Choroid plexus epithelial cell (primary cell): ENCODE measurements at places on chromosomes 12 and 14.

- peak; percentile 85 for DNase-seq
These were observed 5.7 kb downstream of the SHMT2 start for GRCh38 chr12:57235017-57235727.

DNA sequence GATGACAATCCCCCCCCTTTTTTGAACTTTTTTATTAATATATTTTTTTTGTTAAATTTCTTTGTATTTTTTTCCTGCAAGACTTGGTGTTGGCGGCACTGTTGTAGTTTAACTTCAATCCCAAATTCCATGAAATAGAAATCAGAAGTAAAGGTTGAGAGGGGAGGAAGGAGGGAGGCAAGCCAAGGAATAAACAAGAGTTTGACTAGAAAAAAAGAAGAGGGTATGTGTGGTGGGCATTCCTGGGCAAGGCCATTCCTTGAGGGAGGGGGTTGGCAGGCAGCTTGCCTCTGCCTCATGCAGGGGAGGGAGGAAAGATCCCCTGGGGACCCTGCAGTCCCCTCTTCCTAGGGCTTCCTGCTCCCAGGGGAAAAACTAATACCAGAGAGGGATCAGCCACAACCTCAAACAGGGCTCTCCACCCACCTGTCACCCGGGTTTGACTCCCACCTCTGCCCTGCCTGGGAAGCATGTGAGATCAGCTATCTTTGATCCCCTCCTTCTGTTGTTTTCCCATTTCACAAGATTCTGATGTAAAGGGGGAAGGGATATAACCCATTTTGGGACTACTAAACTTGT, 519 bp upstream of the AP1G2 start:
- DNase-seq = no peak

DNA sequence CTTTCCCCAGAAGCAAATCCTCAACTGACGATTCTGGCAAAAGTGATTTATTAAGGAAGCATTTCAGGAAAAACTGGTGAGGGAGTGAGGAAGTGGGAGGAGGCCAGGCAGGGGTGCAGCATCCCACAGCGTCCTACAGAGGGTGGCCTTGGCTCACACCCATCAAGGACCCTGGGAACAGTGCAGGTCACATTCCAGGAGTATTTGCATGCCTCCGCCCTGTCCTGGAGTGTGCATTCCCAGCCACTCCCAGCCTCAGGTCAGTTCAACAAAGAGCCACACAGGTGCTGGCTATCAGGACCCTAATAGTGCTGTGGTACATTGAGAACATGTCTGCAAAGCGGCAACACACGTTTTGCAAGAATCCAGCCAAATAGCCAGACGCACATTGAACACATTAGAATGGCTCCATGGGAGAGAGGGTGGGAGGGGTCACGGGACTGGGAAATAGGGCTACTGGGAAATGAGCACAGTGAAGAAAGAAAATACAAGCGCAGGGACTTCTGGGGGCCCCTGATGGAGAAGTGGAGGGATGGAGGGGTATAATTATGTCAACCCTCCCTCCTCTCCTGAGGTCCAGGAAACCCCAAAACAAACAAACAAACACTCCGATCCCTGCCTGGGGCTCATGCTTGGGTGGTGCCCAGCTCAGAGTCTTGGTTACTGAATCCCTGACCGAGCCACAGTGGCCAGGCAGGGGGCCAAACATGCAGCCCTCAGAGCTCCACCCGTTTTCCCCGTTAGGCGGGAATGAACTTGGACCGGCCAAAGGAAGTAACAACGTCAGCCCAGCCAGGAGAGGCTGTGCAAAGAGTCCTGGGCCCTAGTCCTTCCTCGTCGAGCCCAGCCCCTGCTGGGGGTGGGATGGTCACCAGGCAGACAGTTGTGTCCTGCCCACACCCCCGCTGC, 36.5 kb downstream of the CMKLR1 start:
- DNase-seq = peak; percentile 63

- DNase-seq = no peak
These were observed 1108.9 kb downstream of the BCL11B start for GRCh38 chr14:98162856-98163805.

- no peak for DNase-seq
These were observed 20.2 kb downstream of the CD163 start for GRCh38 chr12:7483343-7483742.

GRCh38 chr14:94161058-94161457, 13.1 kb upstream of the PPP4R4 start:
- no peak for DNase-seq

DNA sequence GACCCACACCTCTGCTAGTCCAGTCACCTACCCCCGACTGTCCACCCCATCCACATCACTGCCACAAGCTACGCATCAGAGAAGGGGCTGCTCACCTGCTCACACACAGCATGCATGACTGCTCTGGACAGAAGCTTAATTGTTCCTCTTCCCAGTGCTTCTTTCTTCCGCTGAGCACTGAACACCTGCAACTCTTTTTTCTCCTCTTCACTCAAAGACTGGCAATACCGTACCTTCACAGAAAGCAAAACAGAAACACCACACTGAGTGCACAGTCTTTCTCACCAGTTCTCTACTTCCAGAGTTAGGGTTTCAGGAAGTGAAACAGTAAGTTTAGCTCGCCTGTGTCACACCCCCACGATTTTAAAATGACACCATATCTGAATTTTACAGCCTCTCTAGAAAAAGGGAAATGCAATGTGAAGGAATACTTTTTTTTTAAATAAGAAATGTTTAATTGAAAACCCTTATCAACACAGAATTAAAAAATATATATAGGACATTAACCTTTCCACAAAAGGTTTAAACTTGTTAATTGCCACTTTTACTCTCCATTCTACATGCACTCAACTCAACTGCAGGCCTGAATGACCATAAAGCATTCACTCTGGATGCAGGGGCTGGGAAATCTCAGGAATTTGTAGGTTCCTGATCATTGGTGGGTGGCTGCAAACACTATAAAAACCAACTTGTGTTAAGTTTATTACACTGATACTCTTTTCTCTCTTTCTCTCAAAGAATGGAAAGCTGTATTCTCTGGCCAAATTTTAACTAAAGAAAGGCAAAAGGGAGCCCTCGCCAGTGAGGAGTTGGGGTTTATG, 120.0 kb downstream of the PRICKLE1 start:
- DNase-seq = no peak

GRCh38 chr12:107133462-107133861, 40.1 kb upstream of the CRY1 start:
- DNase-seq = no peak

GRCh38 chr12:7583471-7583870, 79.9 kb upstream of the CD163 start:
- no peak for DNase-seq

- no peak for DNase-seq
These were observed 231.7 kb downstream of the ADAMTS20 start for GRCh38 chr12:43320281-43320680.

- peak; percentile 66 for DNase-seq
These were observed 14.2 kb downstream of the HEBP1 start for GRCh38 chr12:12985817-12986408.

- DNase-seq = peak; percentile 37
These were observed 24.1 kb downstream of the ANKRD13A start for GRCh38 chr12:110023059-110023980.

GRCh38 chr14:93832665-93833064, 44.4 kb upstream of the PRIMA1 start:
- no peak for DNase-seq

- peak; percentile 52 for DNase-seq
These were observed 494 bp downstream of the GCH1 start for GRCh38 chr14:54902143-54902520.

- no peak for DNase-seq
These were observed 46.5 kb downstream of the NR1H4 start for GRCh38 chr12:100520048-100520769.

DNA sequence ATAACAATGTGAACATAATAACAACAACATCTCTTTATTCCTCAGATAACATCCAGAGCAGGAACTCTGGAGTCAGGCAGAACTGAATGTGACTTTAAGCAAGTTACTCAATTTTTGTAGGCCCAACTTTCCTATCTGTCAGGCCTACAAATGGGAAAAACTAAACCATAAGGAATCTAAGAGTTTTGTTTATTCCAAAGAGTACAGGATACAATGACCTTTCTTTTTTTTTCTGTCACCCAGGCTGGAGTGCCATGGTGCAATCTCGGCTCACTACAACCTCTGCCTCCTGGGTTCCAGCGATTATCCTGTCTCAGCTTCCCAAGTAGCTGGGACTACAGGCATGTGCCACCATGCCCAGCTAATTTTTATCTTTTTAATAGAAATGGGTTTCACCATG, 9.4 kb downstream of the LPCAT3 start:
- DNase-seq = no peak

- no peak for DNase-seq
These were observed 5.6 kb upstream of the GCH1 start for GRCh38 chr14:54908190-54908589.

- no peak for DNase-seq
These were observed 48.0 kb downstream of the FOXN4 start for GRCh38 chr12:109261087-109261486.

- no peak for DNase-seq
These were observed 1.6 kb upstream of the NFATC4 start for GRCh38 chr14:24366413-24366720.

GRCh38 chr12:128783129-128783574, 40.6 kb downstream of the SLC15A4 start:
- DNase-seq = peak; percentile 45

- DNase-seq = peak; percentile 42
These were observed 982 bp downstream of the RBMS2 start for GRCh38 chr12:56522411-56523193.

- peak; percentile 49 for DNase-seq
These were observed 20.7 kb downstream of the IQSEC3 start for GRCh38 chr12:87315-87714.

DNA sequence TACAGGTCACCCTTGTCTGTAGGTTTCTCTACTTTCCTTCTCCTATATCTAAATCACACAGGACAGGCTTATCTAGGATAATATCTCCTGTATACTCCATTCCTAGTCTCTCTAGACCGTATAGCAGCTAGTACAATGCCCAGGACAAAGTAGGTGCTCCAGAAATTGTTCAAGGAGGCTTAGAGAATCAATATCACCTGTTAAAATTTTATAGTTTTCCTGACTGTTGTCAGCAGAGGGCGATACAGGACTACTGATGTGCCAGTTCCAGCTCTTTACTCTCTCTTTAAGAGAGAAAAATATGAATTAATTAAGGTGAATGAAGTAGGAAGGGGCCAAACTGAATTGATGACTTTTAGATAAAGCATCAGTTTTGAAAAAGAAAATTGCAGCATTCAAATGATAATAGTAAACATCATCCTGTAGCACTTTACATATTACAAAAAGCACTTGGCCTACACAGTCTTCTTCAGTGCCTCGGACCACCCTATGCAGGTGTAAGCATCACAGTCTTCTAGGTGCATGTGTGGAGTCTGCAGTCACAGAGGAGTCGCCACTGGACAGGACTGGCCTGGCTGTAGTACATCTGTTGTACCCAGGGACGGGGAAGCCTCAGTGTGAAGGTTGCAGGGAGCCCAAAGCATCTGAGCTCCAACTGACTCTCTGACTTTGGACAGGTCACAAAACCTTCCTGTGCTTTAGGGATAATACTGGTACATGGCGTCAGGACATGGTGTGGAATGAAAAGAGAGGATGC, 61.9 kb upstream of the MAX start:
- DNase-seq = peak; percentile 75
